Sigmoid colon (tissue), 7 donors: ENCODE measurements at places on chromosomes 4 and X.

DNA sequence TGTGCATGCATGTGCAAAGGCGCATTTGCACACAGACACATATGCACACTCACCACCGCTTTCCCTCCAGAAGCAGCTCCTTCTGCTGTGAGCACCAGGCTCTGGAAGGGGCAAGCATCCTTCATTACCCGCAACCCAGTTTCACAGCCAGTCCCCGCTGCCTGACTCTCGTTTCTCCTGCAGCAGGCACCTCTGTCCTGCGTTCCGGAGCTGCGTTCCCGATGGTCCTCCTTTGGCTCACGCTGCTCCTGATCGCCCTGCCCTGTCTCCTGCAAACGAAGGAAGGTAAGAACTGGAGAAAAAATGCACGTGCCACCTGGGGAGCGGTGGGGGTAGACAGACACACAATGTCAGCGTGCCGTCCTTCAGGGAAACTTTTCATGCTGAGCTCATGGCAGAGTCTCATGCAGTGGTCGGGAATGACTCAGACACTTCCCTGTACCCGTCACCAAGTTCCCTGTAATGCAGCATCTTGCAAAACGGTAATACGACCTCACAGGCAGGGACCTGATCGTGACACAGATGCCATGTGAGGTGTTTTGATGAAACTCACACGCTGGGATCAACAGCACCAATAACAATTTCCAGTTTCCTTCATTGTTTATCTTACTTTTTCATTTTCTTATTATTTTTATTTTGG, 5.1 kb downstream of the IL3RA start:
- no peak for DNase-seq

- DNase-seq, result no peak
Measured at GRCh38 chr4:123816462-123816861, 419.9 kb downstream of the SPRY1 start.

GRCh38 chrX:13492286-13492685, 77.1 kb upstream of the EGFL6 start:
- no peak for DNase-seq

GRCh38 chrX:134406356-134407064, 53.5 kb upstream of the HPRT1 start:
- no peak for DNase-seq

GRCh38 chrX:146707781-146708180, 101.8 kb upstream of the CXorf51B start:
- DNase-seq, result no peak

DNA sequence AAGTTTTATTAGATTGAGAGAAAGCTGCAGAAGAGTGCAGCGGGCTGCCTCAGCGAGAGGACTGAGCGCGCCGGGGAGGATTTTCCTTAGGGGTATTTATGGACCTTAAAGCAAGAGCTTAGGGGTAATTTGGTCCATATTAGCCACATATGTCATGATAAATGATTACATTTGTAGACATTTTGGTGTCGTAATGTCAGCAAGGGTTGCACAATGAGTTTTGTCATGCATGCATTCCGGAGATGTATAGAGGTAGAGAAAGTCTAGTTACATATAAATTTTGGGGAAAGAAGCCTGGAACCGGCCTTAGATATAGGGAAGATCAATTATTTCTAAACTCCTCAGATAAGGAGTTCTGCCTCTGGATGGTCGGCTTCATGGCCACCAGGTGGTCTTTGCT, 10.0 kb downstream of the MGST2 start:
- DNase-seq, result no peak

GRCh38 chr4:28682847-28683246, 1822.2 kb downstream of the STIM2 start:
- no peak for DNase-seq

DNA sequence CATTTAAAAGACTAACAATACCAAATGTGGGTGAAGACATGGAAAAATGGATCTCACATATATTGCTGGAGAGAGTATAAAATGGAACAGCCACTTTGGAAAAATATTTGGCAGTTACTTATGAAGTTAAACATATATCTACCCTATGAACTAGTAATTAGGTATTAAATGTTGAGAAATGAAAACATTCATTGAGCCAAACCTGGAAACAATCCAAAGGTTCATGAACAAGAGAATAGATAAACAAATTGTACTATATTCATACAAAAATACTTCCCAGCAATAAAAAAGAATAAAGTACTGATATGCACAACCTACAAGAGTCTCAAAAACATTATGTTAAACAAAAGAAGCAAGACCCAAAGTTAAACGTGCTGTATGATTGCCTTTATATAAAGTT, 4.0 kb upstream of the EGF start:
- DNase-seq, result no peak

DNA sequence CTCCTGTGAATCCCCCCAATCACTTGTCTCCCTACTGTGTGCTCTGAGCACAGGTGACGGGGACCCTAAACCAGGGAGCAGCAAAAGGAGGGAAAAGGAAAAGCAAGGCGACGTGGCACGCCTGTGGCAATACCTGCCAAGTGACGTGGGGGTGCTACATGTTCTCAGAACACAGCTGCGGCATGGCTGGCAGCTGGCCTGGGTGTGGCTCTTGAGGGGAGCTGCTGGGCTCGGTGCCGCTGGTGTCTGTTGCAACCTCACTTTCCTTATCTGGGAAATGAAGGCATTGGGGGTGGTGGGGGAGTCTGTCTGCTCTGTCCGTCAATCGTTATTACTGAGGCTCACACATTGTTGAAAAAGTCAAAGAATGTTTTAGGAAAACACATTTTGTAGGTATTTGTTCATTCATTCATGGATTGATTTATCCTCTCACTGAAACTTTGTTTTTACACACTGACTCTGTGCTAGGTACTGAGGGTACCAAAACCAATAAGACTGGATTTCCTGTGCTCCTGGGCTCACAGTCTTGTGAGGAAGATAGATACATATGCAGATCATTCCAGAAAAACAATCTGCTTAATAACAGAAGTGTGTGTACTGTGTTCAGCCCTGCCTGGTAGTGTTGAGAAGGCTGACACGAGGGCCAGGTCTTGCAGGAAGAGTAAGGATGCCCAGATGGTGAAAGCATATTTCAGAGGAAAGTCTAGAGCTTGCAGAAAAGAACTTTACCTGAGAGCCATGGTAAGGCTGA, 217.6 kb downstream of the PTTG2 start:
- peak; percentile 85 for DNase-seq

DNA sequence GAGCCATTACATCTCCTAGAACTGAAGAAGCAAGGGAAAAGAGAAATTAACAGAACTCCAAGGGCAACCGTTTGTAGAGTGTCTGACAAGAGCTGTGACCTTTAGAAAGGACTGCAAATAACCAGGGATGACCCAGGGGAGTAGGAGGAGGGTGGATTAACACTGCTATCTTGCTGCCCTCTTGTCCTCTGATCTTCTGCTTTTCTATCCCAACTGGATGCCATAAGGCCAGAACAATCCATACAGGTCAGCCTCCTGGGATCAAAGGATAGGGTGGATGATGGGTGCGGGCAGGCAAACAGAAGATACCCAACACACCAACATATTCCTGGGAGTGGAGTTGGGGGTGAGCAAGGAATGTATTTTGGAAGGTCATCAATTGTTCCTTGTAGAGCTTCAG, 19.8 kb upstream of the PDE5A start:
- no peak for DNase-seq

GRCh38 chr4:176335421-176335820, 15.7 kb downstream of the SPCS3 start:
- DNase-seq, result no peak

DNA sequence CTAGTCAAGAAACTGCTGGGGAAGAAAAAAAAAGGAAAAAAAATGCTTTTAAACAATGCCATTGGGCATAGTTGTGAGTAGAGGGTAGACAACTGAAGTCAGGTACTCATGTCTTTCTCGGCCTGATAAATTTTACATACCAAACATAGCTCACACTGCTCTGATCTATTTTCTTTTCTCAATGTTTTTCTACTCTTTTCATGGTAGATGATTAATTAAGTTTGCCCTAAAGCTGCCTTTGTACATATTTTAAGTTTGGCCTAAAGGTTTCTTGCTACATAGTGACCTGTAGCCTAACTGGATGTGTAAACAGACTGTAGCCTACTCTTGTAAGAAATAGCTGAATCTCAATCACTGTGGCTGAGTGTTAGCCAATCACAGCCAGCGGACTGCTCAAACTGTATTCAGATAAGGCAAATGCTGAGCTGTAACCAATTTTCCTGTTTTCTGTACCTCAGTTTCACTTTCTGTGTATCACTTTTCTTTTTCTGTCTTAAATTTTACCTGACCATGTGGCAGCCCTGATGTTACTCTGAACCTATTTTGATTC, 121.0 kb downstream of the PCDH10 start:
- DNase-seq, result no peak

DNA sequence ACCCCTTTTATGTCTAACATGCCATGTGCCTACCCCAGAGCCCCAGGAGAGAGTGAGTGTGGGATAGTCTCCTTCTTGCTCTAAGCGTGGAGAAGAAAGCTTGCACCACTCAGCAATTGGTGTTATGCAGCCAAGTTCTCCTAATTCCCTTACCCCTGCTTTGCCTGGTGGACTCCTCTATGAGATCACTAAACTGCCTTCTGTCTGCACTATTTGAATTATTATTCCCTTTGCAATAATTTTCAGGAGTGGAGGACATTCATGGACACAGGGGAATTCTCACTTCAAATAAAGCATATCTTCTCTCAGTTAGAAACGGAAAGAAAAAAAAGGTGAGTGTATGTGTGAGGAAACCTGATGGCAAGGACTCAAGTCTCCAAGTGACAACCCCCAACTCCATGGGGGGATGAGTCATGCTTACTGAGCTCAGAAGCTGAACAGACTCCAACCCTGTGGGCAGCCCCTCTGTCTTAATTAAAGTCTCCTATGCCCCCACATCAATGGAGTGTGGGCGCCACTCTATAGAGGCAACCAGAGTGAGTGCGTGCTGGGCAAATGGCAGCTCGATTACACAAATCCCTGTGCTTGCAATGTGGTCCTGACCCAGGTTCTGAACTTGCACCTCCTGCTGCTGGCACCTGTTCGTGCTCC, 381.9 kb downstream of the RAB28 start:
- no peak for DNase-seq

DNA sequence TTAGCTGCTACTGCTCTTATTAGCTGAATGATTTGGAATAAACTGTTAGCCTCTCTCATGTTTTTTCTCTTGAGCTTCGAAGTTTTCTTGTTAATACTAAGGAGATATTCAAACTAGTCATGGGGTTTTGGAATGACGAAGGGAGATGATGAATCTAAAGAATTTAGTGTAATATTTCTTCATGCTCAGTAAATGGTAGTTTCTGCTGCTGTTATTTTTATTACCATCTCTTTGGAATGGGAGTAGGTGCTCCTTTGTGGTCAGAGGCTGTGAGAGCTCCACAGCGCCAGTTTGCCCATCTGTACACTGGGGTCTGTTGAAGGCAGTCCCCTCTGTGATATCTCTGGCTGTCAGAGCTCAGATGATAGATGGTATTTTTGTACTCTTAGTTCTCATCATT, 33.7 kb downstream of the HTT start:
- DNase-seq, result no peak

GRCh38 chr4:25965629-25966028, 51.6 kb downstream of the SMIM20 start:
- no peak for DNase-seq

DNA sequence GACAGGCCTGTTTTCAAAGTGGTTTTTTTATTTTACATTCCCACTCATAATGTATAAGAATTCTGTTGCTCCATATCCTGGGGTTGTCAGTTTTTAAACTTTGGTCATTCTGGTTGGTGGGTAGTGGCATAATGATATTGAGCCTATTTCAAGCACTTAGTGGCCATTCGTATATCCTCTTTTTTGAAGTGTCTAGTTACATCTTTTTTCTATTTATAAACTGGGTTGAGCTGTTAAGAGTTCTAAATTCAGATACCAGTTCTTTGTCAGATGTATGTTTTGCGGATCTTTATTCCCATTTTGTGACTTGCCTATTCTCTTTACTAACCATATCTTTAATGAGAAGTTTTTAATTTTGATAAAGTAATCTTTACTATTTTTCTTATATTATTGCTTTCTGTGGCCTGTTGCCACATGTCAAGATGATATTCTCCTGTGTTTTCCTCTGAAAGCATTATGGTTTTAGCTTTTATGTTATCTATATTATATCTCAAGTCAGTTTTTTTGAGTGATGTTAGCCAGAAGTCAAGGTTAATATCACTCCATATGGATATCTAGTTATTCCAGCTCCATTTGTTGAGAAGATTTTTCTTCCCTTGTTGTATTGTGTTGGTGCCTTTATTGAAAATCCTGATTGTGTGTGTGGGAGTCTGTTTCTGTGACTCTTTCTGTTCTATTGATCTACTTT, 110.9 kb downstream of the FHIP1A start:
- no peak for DNase-seq

- no peak for DNase-seq
Measured at GRCh38 chr4:177285953-177286352, 23.7 kb upstream of the NEIL3 start.

DNA sequence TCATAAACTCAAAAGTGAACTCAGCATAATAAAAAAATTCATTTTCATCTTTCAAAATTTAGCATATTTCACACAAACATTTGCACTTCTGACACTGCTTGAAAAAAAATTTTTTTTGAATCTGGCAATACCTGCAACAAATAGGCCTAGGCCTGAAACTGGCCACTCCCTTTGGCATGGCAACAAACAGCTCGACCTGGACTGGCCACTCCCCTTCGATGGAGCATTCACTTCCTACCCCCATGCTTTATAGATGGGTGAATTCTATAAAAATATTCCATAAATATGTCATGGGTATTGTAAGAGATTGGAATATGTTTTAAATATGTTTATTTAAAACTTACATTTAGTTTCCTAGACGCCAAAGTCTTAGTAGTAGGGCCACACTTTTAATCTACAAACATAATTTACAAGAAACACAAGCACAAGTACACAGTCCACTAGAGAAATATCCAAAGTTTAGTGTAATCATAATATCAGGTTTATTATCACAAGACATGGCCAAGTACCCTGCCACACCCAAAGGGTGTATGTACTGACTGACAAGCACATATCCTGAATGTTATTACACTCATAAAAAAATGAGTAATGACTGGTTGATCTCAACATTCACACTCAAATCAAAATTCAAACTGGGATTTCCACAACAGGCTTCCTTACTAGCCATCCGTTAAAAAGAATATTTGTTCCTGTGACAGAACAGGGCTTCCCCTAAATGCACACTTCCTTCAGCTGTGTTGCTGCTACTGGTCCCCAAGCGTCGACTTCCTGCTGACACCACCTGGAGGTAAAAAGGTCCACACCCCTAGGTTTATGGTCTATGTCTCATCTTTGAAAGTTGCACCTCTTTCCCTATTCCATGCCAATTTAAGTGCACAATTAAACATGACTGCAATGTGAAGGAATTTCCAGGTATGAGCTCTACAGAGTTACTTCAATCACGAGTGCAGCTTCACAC, 271.5 kb downstream of the NR3C2 start:
- DNase-seq, result no peak

GRCh38 chrX:116749943-116750342, 287.2 kb upstream of the CT83 start:
- DNase-seq, result no peak

DNA sequence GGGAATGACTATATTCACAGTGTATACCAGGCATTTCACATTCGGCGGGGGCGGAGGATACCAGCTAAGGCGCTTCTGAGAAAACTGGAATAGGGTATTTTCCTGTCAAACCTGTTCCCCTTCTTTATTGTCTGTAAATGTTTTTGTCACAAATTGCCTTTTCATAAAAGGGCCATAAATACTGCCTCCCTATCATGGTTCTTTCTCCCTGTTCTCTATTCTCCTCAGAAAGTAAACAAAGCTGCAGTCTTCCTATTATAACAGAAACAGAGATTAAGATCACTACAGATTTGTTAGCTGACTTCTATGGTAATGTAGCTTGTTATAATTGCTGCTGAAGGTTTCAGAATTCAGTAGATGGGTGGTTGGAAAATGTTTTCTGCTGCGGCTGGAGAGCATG, 32.2 kb downstream of the MID2 start:
- DNase-seq, result no peak

- no peak for DNase-seq
Measured at GRCh38 chr4:173214231-173214630, 45.6 kb downstream of the GALNT7 start.
